ENCODE measurements at places on chromosomes 11 and 22.

DNA sequence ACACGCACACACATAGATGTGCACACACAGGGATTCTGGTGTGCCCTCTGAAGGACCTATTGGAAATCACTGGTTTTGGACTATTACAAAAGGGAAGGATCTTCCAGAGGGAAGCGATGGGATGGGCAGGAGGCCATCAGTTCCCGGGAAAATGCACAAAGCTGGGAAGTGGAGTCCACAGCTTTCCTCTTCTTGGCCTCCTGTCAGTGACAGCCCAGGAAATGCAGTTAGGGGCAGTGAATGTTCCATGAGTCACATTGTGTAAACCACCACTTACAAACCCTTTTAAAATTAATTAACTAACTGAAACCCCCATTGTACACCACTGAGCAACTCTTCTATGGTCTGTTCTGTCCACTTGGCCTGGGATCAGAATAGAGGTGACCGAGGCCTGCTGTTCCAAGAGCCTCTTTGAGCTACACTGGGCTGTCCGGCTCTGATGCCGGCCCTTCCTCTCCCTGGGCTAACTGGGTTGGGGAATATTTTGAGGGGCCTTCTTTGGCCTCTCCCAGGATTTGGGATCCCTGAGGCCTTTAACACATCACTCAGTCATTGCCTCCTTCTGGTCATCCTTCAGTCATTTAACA is 137.7 kb downstream of the FEZ1 start:
- no peak for DNase-seq

- no peak for DNase-seq
These were observed 5.5 kb upstream of the P2RY6 start for GRCh38 chr11:73266646-73267020.

DNA sequence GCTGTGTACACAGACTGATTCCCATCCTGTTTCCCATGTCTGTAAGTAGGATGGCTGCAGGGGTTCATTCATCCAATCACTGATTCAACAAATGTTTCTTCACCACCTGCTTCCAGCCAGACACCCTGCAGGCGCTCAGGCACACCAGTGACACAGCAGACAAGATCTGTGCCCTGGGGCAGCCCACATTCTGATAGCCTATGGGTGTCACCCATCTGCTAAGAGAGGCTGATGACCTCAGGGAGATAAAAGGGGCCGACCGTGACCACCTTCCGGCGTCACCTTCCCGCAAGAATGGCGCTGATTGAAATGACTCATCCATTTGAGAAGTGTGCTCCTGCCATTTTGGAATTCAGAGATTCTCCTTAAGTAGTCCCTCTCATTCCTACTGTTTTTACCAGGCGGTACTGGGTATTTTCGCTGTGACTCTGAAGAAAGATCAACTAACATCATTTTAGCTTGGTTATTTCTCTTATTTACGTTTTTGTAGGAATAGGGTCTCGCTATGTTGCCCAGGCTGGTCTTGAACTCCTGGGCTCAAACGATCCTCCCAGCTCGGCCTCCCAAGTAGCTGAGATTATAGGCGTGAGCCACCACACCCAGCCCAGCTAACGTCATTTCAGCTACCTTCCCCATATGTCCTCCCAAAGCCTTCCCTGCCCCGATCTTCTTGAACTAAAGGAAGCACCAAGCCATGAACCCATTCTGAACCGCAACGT is 73.2 kb upstream of the BID start:
- DNase-seq: no peak

DNA sequence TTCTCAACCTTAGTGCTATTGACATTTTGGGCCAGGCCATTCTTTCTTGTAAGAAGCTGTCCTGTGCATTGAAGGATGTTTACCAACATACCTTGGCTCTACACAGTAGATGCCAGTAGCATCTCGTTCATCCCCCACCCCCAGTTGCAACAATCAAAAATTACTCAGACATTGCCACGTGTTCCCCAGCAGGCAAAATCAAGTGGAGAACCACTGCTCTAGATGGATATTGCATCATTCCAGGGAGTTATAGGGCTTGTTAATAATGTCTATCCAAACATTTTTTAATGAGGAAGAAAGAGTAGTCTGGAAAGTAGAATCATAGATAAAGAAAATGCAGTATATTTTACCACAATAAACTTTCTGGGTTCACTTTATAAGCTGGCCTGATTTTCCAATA is 64.1 kb downstream of the PRMT3 start:
- no peak for DNase-seq

- DNase-seq: no peak
These were observed 99.5 kb downstream of the ZNF280B start for GRCh38 chr22:22408731-22409696.

DNA sequence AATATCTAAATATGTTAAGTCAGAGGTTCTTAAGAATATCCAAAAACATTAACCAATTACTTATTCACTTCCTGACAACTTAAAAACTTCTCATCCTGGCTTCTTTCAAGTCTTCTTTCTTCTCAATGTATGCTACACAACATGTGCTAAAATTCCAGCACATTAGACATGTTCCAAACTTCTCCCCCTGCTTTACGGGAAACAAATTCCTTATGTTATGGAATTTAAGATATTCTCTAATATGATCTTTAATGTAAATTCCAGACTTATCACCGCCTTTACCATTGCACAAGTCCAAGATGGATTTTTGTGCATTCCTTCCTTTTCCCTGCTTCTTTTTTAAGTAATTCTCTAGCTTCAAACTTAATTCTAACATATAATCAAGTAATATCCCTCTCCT is 964.5 kb upstream of the CHORDC1 start:
- DNase-seq: no peak

GRCh38 chr11:32029721-32030120 is 61.2 kb upstream of the RCN1 start:
- no peak for DNase-seq

GRCh38 chr11:24005202-24005876 is 491.5 kb upstream of the LUZP2 start:
- no peak for DNase-seq

DNA sequence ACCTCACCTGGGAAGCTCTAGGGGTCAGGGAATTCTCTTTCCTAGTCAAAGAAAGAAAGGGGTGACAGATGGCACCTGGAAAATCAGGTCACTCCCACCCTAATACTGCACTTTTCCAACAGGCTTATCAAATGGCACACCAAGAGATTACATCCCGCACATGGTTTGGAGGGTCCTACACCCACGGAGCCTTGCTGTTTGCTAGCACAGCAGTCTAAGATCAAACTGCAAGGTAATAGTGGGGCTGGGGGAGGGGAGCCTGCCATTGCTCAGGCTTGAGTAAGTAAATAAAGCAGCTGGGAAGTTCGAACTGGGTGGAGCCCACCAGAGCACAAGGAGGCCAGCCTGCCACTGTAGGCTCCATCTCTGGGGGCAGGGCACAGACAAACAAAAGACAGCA is 2830.6 kb upstream of the OR11H1 start:
- DNase-seq: no peak

DNA sequence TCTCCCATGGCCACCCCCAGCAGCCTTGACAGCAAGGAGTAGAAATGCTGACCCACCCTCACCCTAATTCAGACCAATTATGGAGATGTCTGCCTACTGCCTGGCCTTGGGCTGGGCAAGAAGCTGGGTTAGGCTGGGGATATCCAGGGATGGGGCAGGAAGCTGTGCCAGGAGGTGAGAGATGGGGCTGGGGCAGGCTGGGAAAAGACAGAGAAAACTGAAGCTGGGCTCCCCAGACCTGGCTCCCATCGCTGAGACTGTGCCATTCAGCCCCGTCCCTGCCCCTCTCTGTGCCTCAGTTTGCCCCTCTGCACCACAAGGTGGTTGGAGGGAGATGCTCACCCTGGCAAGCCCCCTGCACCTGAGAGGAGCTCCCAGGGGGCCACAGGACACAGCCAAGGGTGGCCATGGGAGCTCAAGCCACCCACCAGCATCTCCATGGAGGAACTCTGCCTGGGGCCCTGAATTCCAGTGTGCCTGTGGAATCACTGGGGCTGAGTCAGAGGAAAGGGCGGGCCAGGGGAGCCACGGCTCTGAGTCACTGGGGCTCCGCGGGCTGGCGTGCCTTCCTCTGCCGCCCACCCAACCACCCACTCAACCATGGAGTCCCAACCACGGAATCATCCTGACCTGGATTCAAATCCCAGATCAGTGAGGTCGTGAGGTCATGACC is 6.0 kb upstream of the CARD10 start:
- DNase-seq: no peak

GRCh38 chr11:8315463-8315862 is 51.8 kb upstream of the LMO1 start:
- no peak for DNase-seq
